ENCODE measurements at places on chromosomes 12 and 14.

- DNase-seq = no peak
These were observed 223.2 kb downstream of the ADGRD1 start for GRCh38 chr12:131176926-131177325.

GRCh38 chr12:27576667-27577347 is 52.8 kb downstream of the PPFIBP1 start:
- no peak for DNase-seq

GRCh38 chr12:87679251-87679650 is 349.9 kb downstream of the C12orf50 start:
- DNase-seq = no peak

- no peak for DNase-seq
These were observed 21.8 kb downstream of the IRAK3 start for GRCh38 chr12:66210840-66211239.

DNA sequence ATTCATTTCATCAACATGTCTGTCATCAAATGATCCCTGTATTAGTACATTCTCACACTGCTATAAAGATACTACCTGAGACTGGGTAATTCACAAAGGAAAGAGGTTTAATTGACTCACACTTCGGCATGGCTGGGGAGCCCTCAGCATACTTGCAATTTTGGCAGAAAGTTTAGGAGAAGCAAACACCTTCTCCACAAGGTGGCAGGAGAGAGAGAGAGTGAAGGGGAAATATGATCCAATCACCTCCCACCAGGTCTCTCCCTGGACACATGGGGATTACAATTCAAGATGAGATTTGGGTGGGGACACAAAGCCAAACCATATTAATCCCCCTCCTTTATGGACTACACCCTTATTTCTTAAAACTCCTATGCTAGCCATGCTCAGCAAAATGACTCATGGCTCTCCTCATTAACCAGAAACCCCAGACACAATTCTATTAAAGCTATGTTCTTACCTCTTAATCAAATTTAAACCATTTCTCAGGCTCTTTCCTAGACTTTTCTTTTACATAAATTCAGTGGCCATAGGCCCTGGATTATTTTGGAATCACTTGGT is 932.3 kb downstream of the FLRT2 start:
- no peak for DNase-seq

Data from suprapubic skin (tissue), 4 donors.